Stimulated activated CD8-positive, alpha-beta memory T cell treated with anti-CD3 and anti-CD28 coated beads, Interleukin-15, amount 100 ng/mL, for 48 hours (primary cell): ENCODE measurements at places on chromosomes 5 and 9.

- no peak for DNase-seq
These were observed 13.2 kb upstream of the PCA3 start for GRCh38 chr9:76751001-76751400.

- DNase-seq, result no peak
These were observed 18.8 kb downstream of the RAPGEF1 start for GRCh38 chr9:131721076-131721475.

DNA sequence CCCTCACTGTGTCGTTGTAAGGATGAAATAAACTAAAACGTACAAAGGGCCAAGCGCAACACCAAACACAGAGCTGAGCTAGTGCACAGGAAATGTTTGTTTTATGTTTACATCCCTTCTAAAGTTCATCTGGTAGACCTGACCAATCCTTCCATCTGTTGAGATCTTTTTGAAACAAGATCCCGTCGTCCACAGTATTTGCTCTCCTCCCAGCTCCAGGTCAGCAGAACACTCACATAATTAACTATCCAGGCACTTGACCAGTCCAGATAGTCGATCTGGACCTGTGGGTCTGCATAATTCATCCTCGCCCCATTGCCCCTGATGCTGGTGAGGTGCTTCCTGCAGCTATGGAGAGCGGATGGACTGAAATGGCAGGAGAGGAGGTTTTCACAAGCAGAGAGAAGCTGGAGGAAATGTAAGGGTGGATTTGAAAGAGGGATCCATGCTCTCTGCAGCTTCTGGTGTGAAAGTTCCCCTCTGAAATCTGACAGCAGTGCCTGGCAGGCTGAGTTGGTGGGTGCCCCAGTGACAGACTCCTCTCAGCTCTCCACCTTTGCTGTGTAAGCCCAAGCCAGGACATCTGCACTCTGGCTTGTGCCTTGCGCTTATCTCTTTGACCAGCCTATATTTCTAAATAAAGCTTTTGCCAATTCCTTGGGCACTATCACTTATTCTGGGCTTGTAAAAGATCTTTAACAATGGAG lies 102.4 kb downstream of the TTLL11 start:
- DNase-seq, result no peak

- DNase-seq, result no peak
These were observed 183.8 kb downstream of the PJA2 start for GRCh38 chr5:109225716-109226625.

DNA sequence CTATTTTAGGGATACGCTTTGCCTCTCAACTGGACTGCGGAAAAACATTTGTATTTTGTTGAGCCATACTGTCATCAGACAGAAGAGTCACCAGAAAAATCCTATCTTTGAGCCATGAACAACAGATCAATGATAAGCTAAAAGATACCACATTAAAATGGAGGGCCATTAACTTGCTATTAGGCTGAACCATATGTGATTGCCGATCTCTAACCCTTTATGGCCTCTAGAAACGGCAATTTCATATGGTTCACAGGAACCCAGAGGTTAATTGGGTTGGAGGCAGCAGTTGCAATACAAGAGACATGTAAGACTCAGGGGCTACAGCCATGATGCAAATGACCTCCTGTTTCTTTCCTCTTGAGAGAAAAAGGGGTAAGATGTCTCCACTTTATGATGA lies 69.8 kb downstream of the MYO10 start:
- no peak for DNase-seq

GRCh38 chr5:851553-851952 lies 767 bp upstream of the ZDHHC11 start:
- no peak for DNase-seq

GRCh38 chr9:127664324-127664677 lies 42.5 kb upstream of the CFAP157 start:
- DNase-seq, result no peak

GRCh38 chr5:95799191-95799835 lies 23.2 kb downstream of the GLRX start:
- DNase-seq, result no peak

- DNase-seq, result no peak
These were observed 8.4 kb downstream of the FRRS1L start for GRCh38 chr9:109158651-109159050.

GRCh38 chr5:72427488-72428437 lies 79.4 kb downstream of the ZNF366 start:
- no peak for DNase-seq

- DNase-seq, result peak; percentile 36
These were observed 307.6 kb downstream of the CWC27 start for GRCh38 chr5:65076251-65076869.

DNA sequence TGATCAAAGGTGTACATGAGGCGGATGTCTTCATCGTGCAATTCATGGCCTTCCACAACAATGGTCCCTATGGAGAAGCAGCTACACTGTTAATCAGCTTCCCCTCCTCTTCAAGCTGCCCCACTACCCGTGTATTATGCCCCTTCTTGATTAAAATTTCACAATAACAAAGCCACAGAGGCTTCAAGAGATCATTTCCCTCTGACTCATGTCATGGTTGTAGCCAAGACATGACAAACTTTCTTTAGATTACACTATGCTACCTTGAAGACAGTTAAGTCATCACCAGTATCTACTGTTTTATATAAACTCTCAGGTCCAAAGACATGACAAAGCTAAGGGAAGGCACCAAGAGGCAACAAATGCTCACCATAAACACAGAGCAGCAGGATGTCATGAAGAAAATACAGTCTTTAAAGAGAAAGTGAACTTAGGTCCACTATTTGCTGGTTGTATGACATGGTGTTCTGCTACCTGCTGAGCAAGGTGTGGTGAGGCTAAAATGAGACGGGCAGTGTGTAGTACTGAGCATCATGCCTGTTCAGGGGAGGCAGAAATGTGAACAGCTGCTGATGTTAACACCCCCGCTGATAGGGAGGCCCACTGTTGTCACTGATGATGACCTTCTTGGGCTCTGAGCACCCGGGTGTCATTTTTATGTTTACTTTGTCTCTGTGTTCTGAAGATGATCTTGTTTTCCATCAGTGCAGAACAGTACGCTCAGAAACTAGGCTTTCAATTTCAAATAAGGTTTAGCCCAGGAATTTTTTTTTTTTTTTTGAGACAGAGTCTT lies 48.3 kb downstream of the IARS1 start:
- no peak for DNase-seq

- DNase-seq, result no peak
These were observed 11.4 kb downstream of the CTNND2 start for GRCh38 chr5:11892832-11893231.

DNA sequence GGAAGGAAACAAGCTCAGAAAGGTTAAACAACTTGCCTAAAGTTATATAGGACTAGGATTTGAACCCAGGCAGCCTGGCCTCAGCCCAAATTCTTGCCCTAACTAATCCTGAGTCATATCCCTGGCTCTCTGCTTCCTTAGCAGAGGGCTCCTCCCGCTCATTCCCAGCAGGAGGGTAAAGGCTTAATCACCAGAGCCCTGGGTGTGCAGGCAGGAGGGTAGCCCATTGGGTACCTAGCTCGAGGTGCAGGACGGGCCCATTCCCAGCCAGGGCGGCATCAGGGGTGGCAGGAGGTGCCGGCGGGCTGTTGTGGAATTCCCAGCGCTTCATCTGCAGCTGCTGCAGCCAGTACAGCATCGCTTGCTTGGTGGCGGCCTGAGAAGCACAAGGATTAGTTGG lies 3.9 kb downstream of the TBC1D2 start:
- no peak for DNase-seq

- DNase-seq, result no peak
These were observed 52.7 kb upstream of the GDNF start for GRCh38 chr5:37892586-37892985.

DNA sequence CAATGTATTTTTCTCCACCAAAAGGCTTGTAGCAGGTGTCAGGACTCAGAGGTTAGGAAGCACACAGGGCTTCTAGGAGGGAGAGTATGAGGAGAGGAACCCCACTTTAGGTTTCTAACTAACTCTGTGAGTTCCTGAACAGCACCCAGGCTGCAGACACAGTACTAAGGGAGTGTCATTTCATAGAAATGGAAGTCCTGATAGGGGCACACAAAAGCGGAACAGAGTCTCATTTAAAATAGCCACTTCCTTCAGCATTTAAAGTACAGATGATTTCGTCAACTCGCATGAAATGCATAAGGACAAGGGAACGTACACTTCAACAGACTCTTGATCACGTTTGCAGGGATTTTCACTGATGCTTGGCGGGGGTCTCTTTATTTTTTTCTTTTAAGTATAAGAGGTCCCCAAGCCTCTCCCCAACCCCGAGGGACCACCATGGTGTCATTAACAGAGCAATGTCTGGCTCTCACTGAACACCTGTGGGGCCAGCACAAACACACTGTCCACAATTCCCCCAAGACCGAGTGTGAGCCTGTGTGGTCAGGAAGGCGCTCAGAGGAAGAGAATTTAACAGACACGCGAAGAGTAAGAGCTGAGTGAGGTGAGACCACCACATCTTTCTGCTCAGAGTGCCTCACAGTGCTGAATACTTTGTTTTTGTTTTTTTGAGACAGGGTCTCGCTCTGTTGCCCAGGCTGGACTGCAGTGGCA lies 82.3 kb downstream of the SECISBP2 start:
- DNase-seq, result no peak

- DNase-seq, result no peak
These were observed 12.8 kb downstream of the EXOC3 start for GRCh38 chr5:455806-456205.

DNA sequence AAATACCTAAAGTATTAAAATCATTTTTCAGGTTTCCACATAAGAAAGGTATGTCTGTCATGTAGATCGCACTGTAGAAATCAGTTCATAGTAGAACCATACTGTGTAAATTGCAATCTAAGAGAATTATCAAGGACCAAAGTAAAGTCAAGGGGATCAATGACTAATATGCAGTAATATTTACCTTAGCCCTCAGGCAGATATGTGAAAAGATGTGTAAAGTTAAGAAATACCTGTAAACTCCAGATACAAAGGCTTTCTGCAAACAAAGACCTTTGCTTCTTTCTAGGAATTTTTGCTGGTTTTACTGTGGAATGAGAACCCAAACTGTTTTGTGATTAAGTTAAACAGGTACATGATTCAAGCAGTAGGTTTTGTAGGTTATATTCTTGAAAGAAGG lies 11.6 kb downstream of the POLK start:
- DNase-seq, result no peak

DNA sequence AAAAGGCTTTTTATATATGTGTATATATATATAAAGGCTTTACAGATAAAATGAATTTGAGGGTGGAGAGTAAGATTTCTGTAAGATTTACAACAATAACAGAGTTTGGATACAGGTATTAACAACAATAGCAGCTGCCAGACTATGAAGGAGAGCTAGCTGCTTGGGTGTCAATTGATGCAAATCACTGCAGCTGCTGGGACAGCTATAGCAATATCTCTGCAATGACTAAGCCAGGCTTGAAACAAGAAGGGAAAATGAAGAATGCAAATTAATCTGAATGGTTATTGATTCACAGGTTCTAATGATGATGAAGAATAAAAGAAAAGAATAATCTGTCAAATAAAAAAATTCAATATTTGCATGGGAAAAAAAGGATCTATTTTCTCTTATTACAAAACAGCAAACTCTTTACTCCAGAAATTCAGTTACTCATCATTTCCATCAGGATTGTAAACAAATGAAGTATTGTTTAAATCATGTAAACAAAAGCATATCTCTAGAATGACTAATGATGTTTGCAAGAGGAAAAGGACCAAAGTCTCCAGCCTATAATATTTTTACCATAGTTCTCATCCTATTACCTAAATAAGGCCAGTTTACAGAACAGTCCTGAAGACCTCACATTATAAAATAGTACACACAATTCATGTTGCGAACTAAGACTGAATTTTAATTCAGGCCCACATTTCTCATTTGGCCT lies 219.0 kb downstream of the HTR1A start:
- DNase-seq, result no peak

DNA sequence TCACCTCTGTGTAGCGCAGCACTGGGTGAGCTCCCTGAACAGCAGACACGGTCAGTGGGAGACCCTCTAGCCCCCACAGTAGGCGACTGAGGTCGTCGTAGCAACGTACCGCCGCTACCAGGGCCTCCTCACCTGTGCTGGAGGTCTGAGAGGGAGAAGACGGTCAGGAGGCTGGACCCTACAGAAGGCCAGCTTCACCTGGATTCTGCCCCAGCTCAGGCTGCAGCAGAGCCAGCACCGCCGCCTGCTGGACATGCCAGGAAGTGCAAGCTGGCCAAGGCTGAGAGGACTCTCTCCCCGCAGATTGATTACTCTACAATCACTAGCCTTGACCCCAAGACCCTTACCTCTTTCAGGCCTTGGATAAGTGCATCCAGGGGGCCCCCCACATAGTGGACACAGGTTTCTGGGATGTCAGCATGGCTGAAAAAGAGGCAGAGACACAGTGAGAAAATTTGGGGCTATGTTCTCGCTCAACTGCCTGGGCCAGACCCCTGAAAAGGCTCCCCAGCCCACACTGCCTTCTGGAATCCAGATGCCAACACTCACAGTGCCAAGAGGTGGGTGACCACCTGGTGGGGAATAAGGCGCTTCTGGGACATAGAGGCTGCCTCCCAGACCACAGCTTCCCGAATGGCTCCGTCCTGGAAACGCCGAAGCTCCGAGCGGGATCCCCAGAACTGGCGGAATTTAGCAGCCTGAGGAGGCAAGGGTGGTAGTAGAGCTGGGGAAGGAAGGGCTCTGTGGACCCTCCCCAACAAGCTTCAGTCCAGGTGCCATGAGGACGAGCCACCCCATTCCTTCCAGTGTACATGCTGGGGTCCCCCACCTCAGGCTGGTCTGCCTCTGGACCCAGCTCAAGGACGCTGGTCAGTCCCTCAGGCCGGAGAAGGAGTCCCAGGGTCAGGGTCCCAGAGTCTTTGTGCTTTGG lies 6.9 kb downstream of the NOL6 start:
- DNase-seq, result peak; percentile 27

- peak; percentile 58 for DNase-seq
These were observed at the start of gene TCF7 for GRCh38 chr5:134113902-134114875. TSS of gene TCF7 (plus strand) at chr5:134114681. CDS start at chr5:134114907, 226 bp downstream.

- DNase-seq, result no peak
These were observed 22.6 kb downstream of the FGF1 start for GRCh38 chr5:142663246-142663645.

DNA sequence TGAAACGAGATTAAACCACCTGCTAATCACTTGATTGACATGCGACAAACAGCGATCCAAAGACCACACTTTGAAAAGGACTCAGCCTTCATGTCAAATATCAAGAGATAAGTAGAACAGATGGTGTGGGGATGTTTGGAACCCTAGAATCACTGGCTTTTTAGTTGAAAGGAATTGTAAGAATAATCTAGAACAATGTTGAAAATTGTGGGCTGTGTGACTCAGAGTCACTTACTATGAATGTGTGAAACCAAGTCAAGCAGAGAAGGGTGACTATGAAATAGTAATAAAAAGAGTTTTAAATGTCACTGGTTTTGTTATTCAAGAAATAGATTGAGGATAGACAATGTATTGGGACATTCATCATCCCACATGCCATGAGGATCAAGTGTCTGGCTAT lies 14.1 kb upstream of the C1QTNF3 start:
- no peak for DNase-seq

- no peak for DNase-seq
These were observed 338.9 kb downstream of the ZSWIM6 start for GRCh38 chr5:61670941-61671340.

GRCh38 chr5:148208226-148208625 lies 5.4 kb downstream of the SPINK6 start:
- no peak for DNase-seq
